T-helper 9 cell (primary cell): ENCODE measurements at places on chromosomes 16 and 17.

DNA sequence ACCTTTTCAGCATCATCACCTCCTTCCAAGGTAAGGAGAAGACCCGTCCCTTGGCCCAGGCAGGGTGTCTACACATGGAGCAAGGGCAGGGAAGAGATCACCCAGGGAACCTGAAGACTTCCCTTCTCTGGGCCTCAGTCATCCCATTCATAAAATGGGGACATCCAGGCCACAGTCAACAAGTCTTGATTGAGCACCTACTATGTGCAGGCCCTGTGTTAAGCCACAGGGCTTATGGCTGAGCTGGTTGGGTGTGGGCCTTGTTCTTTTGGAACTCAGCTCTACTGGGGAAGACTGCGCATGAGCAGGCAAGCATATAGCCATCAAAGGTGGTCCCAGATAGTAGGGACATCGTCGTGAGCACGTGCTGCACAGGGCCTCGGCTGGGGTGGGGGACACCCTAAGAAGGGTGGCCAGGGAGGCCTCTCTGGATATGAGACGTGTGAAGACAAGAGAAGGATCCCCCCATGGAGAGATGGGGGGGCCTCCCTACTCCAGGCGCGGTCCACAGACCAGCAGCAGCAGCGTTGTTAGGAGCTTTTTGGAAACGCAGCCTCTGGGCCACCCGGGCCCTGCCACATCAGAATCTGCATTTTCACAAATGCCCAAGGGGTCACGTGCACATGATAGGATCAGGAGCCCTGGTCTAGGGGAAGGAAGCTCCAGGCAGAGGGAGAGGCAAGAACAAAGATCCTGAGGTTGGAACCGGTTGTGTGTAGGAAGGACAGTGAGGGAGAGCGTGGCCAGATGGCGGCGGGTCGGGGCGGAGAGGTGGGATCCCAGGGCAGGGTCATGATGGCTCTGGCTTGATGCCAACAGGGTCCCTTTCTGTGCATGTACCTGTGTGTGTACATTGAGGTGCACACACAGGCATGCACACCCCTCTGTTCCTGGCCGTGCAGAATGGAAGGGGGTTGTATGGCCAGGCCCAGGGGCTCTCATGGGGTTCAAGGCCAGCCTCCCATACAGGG lies 5.9 kb upstream of the ADGRG3 start:
- DNase-seq, result no peak

GRCh38 chr17:1980665-1981250 lies 44.4 kb downstream of the RTN4RL1 start:
- no peak for DNase-seq

- DNase-seq, result no peak
These were observed 3.9 kb downstream of the CARMIL2 start for GRCh38 chr16:67648764-67649407.

DNA sequence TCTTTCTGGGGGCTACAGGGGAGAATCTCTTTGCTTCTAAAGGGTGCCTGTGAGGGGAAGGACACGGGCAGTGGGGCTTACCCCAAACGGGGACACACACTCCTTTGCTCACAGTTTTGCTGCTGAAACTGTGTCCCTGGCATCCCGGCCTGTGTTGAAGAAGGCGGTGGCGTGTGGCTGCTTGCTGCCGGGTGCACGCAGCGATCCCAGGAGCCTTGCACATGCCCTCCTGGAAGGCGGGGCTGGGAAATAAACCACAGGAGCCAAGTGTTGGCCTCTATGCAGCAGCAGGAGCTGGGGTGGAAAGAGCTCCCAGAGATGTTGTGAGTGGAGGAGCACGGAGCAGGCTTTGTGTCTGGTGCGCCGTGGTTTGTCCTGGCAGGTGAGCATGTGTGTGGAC lies 131.0 kb upstream of the CIBAR2 start:
- no peak for DNase-seq

DNA sequence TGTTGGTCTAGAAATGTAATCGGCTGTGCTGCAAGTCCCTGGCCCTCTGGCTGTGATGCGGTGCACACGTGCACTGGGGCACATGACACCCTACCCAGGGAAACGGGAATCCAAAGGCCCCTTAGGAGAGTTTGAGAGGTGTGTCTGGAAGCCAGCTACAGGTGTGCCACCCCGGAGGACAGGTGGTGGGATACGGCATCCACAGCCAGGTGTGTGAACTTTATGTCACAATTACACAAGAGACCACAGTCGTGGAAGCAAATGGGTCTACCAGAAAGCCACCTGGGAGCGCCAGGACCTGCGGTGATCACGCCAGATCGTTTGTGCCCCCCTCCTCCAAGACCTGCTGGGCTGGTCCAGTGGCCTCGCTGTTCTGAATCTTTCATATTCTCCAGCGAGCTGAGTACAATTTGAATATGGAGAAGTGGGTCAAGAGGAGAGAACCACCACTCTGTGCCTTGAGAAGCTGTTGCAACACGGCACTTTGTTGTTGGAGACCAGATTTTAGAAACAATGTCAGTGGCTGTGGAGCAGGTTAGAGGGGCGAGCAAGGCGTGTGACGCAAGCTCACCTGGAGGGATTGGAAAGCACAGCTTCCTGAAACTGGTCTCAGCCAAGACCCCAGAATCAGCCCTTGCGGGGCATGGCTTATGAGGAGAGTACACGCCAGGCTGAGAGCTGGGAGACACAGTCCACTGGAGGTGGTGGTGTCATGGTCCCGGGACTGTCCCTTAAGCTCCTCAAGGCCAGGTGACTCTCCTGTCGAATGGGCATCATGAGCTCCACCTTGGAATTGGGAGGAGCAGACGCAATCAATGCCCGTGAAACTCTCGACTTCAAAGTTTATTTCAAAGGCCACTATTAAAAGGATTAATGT lies 37.4 kb downstream of the COX4I1 start:
- no peak for DNase-seq

DNA sequence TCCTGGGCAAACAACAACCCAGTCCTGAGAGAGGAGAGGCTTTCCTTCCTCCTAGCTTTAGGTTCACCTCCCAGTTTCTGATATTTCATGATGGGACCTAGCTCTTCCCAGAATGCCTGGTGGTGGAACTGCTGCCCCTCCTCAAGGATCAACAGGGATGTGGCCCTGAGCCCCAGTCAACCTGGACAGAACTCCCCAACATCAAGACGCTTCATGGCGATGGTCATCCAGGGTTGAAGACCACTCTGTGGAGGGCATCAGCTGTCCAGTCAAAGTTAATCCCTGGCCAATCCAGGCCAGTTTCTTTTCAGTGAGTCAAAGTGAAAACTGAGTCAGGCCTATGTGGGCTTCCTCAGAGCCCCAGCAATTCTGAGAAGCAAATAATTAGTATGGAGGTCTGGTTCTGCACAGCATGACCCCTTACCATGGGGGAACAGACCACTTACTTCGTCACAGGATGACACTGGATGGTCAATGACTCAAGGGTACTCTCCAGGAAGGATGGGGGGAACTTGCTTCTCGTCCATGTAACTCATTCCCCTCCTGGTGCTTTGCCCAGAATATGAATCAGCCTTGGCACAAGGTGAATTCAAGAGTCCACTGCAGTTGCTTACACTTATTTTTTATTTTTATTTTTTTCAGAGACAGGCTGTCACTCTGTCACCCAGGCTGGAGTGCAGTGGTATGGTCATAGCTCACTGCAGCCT lies 14.7 kb upstream of the XYLT2 start:
- DNase-seq, result no peak

- no peak for DNase-seq
These were observed 214.5 kb downstream of the HS3ST3A1 start for GRCh38 chr17:13387236-13387635.

GRCh38 chr16:27817038-27817437 lies 246.5 kb downstream of the GSG1L start:
- no peak for DNase-seq

DNA sequence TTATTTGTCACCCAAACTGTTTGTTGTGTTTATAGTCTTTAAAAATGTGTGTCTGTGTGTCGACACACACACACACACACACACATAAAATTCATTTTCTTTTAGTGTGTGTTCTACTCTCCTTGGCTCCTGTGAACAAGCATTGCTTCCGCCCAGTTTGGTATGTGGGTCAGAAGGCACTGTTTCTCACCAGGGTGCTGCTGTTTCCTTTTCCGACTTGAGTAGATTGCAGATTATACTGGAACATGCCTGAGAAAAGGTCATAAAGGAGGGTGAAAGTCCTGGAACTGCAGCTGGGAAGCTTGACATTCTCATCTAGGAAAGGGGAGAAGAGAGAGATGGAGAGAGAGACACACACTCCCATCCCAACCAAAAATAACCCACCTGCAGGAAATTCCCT lies 330.3 kb downstream of the BCAS3 start:
- no peak for DNase-seq

- no peak for DNase-seq
These were observed 330.2 kb downstream of the C16orf95 start for GRCh38 chr16:86986809-86987487.

GRCh38 chr17:81153340-81153803 lies 11.9 kb upstream of the PVALEF start:
- no peak for DNase-seq

- no peak for DNase-seq
These were observed 14.8 kb downstream of the NPTX1 start for GRCh38 chr17:80461528-80462160.

GRCh38 chr16:64290461-64290860 lies 831.4 kb downstream of the CDH11 start:
- DNase-seq, result no peak

- no peak for DNase-seq
These were observed 56.8 kb upstream of the ARL4D start for GRCh38 chr17:43341715-43342588.

- peak; percentile 55 for DNase-seq
These were observed 6.3 kb downstream of the LMF1 start for GRCh38 chr16:964356-965035.

DNA sequence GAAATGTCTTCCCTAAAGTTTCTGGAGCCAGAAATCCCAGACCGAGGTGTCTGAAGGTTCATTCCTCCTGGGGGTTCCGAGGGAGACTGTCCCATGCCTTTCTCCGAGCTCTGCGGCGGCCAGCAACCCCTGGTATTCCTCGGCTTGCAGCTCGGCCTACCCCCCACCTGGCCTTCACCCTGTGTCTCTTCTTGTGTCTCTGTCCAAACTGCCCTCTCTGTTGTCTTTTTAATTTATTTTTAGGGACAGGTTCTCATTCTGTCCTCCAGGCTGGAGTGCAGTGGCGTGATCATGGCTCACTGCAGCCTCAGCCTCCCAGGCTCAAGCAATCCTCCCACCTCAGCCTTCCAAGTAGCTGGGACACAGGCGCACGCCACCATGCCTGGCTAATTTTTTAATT lies 211.7 kb downstream of the SEC14L1 start:
- DNase-seq, result no peak

GRCh38 chr16:51701025-51701424 lies 550.0 kb upstream of the SALL1 start:
- no peak for DNase-seq

DNA sequence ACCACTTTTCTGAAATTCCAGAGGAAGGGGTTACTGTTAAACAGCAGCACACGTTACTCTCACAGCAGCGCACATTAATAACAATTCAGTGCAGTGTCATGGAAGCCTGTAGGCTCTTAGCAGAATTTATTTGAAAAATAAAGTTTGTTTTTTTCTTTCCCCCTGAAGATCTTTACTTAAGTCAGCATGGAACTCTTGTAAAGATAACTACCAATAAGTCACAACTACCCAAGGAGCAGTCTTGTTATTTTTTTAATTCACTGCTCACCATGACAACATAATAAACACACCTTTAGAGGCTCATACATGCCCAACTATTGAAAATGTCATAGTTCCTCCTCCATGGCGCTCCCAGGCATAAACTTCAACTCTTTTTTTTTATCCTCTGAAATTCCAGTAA lies 31.8 kb upstream of the PSMD7 start:
- DNase-seq, result no peak

GRCh38 chr17:6587310-6587709 lies 31.0 kb upstream of the PITPNM3 start:
- no peak for DNase-seq

GRCh38 chr17:64413513-64413912 lies 22.9 kb upstream of the PECAM1 start:
- DNase-seq, result no peak

- DNase-seq, result no peak
These were observed 25.3 kb upstream of the KSR1 start for GRCh38 chr17:27430882-27431491.

- no peak for DNase-seq
These were observed 178.7 kb downstream of the CHD9NB start for GRCh38 chr16:52874042-52874441.
